Activated T-cell treated with anti-CD3 and anti-CD28 coated beads for 1 hour (primary cell): ENCODE measurements at places on chromosomes 2 and 18.

GRCh38 chr18:51339856-51340255, 142.4 kb upstream of the MEX3C start:
- no peak for DNase-seq

- DNase-seq = no peak
These were observed 48.7 kb downstream of the SOWAHC start for GRCh38 chr2:109662889-109663288.

DNA sequence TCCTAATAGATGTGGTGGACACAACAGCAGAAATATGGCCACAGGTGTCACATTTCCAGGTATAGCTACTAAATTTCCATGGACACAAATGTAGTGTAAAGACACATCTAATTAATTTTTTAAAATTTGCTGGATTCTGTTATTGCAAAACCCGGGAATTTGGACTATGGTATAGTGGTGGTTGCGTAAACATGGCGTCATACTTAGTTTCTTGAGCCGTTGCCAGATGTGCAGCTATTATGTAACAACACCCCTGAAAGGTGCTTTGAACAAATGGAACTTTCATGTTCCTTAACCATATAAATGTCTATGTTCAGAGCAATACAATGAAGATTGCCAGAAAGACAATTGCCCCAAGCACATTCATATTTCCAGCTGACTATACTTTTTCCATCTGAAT, 85.9 kb downstream of the HRH4 start:
- DNase-seq = no peak

DNA sequence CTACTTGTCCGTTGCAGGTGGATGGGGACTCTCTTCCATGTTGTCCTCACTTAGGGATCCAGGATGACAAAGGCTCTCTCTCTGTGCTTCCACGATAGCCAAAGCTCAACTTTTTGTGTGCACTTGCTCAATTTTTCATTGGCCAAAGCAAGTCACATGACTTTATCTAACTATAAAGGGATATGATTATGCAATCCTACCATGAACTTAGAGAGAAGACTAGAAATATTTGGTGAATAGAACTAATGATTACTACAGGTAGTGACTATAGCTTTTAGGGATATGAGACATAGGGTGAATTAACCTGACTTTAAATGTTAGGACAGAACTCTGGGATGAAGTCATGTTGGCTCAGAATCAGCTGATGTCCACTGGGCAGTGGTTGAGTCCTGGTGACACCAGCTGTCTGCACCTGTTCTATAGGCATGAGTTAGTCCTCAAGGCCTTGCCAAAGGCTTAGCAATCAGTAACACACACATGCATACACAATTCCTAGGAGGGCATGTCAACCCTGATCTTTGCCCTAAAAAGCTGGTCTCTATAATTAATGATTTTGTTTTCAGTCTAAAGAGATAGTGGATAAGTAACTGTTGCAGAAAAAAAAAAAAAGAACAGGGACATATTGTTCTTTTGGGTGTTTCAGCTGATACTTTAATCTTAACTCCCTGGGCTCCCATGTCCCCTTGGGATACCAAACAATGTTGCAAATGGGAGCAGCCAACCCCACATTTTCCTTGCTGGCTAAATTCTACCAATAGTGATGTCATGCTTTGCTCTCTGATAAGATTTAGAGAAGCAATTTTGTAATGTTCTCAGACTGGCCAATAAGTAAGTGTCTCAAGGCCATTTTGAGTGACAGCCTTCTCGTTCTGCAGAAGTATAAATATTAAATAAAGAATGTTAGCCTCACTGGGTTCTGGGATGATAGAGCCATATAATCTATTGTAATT, 12.5 kb upstream of the HK2 start:
- DNase-seq = no peak

- no peak for DNase-seq
These were observed 99.6 kb upstream of the MBOAT2 start for GRCh38 chr2:9102861-9103662.

DNA sequence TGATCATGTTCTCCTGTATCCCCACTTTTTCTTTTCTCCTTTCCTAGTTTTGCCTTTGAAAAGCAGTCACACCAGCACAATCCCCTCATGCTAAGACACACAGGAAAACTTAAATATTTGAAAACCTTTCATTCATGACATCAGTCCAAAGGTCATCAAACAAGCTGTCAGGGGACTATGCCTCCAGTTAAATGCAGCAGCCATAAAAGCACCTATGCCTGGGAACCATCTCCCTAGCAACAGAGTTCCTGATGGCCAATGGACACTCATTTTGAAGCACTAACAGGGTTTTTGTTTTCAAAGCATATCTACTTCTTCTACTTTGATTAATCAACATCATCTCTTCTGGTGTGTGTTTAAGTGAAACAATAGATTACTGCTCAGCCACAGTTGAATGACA, 286.4 kb upstream of the PARD3B start:
- no peak for DNase-seq

GRCh38 chr2:165593081-165593480, 123.6 kb downstream of the CSRNP3 start:
- no peak for DNase-seq

DNA sequence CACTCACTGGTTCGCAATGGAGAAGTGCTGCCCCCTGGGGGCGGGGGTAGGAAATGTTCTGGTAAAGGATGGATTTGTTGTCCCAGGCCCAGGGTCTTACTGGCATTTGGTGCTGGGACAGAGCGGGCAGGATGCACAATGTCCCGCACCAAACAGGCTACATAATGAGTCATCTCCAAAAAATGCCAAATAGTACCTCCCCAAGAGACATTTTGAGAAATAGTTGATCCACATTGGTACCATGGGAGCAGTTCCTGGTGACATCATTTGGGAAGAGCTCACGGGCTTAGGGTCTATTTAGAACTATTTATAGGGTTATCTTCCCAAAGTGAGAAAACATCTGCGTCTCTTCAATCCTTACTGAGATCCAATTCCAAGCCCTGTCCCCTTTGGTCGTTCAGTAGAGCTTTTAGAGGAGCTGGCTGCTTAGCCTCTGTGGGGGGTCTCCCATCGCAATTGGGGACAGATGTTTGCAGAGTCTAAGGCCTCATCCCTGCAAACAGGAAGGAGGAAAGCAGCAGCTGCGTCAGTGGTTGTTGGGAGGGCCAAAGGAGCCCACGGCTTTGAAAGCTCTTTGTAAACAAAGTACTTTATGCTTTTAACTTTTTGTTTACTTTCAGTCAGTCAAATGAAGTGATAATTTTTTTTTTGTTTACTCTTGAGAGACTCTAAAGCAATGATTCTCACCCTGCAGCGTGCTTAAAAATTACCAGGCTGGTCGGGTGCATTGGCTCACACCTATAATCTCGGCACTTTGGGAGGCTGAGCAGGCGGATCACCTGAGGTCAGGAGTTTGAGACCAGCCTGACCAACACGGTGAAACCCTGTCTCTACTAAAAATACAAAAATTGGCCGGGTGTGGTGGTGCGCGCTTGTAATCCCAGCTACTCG, 49.3 kb downstream of the GREB1 start:
- peak; percentile 56 for DNase-seq

DNA sequence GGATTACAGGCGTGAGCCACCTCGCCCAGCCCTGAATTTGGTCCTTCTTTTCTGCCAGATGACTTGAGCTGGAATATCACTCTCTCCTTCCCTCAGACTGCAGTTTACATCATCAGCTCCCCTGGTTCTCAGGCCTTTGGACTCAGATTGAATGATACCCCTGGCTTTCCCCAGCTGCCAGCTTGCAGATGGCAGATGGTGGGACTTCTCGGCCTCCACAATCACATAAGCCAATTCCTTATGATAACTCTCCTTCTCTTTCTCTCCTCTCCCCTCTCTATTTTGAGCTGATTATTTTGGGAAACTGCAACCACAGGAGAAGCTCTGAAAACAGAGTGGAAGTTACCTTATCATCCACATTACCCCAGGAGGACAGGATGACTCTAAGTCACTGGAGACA, 33.4 kb upstream of the ATP8B1 start:
- no peak for DNase-seq

GRCh38 chr18:44750774-44751173, 70.1 kb downstream of the SETBP1 start:
- DNase-seq = no peak

GRCh38 chr18:45828917-45829811, 3.7 kb downstream of the SIGLEC15 start:
- DNase-seq = no peak

- no peak for DNase-seq
These were observed 36.2 kb upstream of the MAT2A start for GRCh38 chr2:85502720-85503119.

DNA sequence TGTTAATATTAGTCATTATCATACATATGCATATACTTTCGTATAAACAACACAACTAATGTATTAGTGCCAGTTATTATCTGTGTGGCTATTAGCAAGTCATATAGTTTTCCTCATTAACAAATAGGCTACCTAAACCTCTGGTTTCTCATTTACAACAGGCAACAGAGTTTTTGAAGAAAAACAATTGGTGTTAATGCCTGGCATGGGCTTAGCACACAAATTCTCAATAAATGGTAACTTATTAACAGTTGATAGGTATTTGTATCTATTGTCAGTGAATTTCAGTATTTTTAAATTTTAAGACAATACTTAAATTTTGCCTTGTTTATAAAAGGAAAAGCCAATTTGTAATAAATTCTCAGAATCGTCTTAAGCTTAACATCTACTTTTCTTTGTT, 182.5 kb downstream of the PMAIP1 start:
- no peak for DNase-seq

GRCh38 chr2:162591403-162592083, 247.0 kb downstream of the KCNH7 start:
- no peak for DNase-seq

- DNase-seq = no peak
These were observed 56.3 kb downstream of the FMNL2 start for GRCh38 chr2:152391318-152391717.

- DNase-seq = no peak
These were observed 477.3 kb downstream of the LPIN1 start for GRCh38 chr2:12223732-12224131.

- DNase-seq = no peak
These were observed 316.5 kb downstream of the EN1 start for GRCh38 chr2:118530976-118531375.

- no peak for DNase-seq
These were observed 840.9 kb downstream of the GALR1 start for GRCh38 chr18:78090584-78090983.

GRCh38 chr18:79378536-79379250, 17.0 kb upstream of the NFATC1 start:
- peak; percentile 74 for DNase-seq

DNA sequence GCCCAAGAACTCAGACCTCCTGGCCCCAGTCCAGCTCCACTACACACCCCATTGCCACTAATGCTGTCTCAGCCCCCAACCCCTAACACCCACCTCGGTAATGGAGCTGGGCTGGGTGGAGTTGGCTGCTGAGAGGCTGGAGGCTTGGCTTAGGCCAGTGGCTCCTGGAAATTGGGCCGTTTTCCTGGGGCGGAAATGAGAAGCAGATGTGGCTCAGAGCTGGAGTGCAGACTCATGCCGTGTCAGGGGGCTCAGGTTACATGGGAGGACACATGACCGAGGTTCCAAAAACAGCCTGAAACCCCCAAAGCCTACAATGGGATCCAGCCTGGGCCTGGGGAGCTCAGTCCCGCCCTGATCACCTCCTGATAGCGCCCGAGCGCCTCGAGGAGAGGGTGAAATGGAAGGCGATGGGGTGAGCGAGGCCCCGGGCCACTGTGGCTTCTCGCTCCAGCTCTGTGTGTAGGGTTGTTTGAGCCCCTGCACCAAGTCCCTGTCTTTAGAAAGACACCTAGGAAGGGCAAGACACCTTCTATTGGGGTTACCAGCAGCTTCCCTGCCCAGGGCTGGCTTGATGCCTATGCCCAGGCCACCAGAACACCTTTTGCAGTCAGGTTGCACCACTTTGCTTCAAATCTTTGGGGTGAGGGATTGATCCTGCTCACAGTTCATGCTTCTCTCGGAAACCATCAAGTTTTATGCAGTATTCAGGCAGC, 175.7 kb upstream of the HAAO start:
- DNase-seq = no peak

- no peak for DNase-seq
These were observed 18.0 kb upstream of the PDE1A start for GRCh38 chr2:182444806-182445205.

DNA sequence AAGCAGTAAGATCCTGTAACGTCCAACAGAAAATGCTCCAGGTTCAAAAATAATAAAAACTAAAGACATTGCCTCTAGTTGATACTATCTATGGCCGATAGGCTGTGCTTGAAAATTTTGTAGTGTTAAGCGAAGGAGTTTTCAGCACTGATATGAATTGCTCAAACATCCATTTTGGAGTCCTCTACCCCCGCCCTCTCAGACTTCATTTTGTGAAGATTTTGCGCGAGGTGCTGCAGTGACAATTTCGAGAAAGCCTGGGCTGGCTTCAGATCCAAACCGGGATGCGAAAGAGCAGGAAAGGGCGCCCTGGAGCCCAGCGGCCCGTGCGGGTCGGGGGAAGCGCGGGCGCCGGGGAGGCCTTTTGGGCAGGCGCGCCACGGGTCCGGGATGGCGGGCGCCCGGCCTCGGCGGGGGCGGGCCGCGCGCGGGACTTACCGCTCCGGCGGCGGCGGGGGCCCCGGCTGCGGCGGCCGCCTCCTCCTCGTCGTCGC, 1.8 kb downstream of the SP3 start:
- peak; percentile 38 for DNase-seq

- DNase-seq = no peak
These were observed 151.0 kb downstream of the CCBE1 start for GRCh38 chr18:59546188-59546587.

DNA sequence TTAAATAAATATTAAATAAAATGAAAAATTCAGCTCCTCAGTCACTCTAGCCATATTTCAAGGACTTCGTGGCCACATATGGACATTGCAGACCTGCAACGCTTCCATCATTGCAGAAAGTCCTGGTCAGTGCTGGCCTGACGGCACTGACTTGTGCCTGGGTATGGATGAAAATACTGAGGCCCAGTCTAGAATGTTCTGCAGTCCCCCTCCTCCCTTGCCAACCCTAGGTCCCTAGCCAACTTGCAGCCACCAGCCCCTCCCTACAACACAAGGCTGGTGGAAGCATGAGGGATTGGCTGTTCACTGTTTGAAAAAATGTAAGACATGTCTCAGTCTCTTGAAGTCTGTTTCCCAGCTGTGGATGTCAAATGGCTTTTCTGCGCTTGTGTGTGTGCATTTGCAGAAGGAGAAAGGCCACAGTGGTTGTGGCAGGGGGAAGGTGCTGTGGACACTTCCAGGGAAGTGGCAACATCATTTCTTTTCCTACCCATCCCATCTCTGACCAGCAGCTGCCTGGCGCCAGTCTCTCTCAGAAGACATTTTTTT, 9.9 kb downstream of the IGFBP5 start:
- DNase-seq = no peak

- DNase-seq = no peak
These were observed 21.6 kb upstream of the LYPD1 start for GRCh38 chr2:132691556-132691955.
